ENCODE measurements at places on chromosomes 6 and 20.

- DNase-seq, result peak; percentile 2
These were observed 163.2 kb downstream of the RALGAPA2 start for GRCh38 chr20:20549267-20549612.

DNA sequence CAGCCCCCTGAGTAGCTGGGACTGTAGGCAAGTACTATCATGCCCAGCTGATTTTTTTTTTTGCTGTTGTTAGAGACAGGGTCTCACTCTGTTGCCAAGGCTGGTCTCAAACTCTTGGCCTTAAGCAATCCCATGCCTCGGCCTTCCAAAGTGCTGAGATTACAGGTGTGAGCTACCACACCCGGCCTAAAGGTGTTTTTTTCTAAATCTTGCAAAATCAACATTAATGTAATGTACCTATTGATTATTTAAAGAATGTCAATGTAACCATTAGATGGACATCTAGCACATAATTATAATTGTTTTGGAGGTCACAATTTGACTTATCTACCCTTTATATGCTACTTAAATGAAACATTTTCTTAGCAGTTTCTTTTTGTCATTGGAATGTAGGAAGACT, 126.1 kb downstream of the PHACTR1 start:
- DNase-seq, result no peak

DNA sequence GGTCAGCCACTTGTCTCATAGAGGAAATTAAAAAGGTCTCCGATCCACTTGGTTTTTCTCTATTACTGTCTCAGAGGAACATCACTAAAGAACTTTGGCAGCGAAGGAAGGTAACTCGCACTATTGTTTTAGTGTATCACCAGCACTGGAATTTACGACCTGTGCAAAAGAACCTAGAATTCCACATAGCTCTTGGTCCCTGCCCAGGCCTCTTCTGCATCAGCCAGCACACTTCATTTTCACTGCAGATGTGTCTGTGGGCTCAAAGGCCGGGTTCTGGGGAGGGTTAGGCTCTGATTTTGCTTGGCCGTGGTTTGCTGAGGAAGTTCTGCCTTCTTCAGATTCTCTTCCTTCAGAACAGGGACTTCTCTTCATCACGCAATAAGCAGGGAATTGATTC, 102.8 kb upstream of the TMEM181 start:
- DNase-seq, result no peak

GRCh38 chr6:128516514-128516898, 3.9 kb downstream of the PTPRK start:
- DNase-seq, result no peak

- peak; percentile 97 for DNase-seq
These were observed 10.9 kb upstream of the BNIP5 start for GRCh38 chr6:36347621-36348020.

- DNase-seq, result no peak
These were observed 374.6 kb upstream of the SYNCRIP start for GRCh38 chr6:86017236-86017635.

DNA sequence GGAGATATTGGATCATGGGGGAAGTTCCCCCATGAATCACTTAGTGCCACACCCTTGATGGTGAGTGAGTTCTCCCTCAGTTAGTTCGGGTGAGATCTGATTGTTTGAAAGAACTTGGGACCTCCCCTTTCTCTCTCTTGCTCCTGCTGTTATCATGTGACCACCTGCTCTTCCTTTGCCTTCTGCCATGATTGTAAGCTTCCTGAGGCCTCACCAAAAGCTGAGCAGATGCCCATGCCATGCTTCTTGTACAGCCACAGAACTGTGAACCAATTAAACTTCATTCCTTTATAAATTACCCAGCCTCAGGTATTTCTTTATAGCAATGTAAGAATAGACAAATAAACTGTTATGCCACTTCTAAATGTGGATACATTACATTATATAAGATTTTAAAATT, 686.7 kb upstream of the MARCKS start:
- DNase-seq, result no peak

GRCh38 chr20:62050166-62051120, 15.2 kb downstream of the TAF4 start:
- no peak for DNase-seq

- DNase-seq, result no peak
These were observed 115.1 kb upstream of the SPTLC3 start for GRCh38 chr20:12893653-12894052.

DNA sequence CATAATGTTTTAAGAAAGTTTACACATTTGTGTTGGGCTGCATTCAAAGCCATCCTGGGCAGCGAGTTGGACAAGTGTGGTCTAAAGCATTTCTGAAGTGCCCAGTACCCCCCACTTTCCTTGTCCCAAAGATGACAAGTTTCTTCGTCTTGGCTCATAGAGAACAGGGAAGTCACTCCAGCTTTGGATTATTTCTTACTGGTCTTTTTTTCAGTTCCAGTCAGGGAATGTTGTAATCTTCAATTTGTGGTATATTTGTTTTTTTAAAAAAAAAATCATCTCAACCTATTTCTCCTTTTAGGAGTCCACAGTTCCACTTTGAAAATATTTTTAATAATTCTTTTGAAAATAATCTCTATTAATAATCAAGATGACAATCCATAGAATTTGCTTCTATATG, 34.0 kb downstream of the SLX4IP start:
- DNase-seq, result no peak

DNA sequence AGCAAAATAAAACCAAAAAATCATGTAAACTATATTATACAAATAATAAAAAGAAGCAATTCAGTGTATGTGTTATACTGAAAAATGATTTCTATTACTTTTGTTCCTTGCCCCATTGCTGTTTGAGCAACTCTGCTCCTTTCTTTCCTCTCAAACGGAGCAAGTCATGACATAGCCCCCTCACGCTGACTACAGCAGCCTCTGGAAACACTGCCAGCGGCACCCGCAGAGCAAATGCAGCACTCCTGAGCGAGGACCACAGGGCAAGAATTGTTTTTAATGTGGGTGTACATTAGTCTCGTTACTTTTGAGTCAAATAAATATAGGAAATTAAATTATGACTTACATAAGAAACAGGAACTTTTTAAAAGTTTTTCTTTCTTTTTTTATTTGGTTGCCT, 350.1 kb upstream of the HSF2 start:
- DNase-seq, result no peak
